ENCODE measurements at places on chromosomes 1 and 21.

DNA sequence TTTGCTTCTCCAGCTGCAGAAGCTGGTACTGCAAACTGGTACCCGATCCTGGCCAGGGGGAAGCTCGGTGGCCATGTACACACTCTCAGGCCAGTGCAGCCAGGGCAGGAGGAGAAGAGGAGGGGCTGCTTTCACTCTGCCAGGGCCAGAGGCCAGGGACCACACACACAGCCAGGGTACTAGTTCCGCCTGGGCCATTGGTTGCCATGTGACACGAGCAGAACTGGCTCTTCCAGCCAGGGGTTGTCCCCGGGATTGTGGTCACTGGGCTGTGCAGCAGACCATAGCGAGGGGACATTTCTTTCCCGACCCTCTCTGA lies 3.7 kb upstream of the SHISAL2A start:
- no peak for DNase-seq

DNA sequence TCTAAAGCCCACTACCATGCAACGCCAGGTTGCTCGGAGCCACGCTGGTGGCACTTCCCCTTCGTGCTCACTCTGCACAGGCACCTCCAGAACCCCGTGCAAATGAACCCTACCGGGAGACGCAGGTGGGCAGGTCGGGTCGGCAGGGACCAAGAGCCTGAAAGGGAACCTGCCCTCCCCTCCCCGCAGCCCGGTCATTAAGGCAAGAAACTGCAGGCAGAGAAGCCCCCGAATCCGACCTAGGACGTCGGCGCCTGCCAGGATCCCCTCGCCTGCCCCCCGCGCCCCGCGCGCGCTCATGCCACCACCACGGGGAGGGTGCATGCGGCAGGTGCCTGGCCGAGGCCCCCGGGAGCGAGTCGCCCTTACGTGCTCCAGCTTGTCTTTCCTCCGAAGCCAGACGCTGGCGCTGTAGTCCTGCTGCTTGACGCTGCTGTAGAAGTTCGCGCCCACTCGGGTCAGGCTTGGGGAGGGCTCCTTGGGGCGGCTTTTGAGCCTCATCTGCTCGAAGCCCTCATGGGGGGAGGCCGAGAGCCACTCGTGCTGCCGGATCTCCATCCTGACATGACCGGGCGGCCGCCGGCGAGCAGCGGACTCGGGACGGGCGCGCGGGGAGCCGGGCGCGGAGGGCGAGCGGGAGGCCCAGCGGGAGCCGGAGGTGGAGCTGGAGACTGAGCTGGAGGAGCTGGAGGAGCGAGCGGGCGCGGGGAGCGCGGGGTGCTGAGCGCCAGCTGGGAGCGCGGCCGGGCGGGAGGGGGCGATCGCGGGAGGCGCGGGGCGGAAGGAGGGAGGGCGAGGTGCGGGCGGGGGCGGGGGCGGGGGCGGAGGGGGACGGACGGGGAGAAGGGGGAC lies 552 bp downstream of the PLD5 start:
- peak; percentile 26 for DNase-seq

DNA sequence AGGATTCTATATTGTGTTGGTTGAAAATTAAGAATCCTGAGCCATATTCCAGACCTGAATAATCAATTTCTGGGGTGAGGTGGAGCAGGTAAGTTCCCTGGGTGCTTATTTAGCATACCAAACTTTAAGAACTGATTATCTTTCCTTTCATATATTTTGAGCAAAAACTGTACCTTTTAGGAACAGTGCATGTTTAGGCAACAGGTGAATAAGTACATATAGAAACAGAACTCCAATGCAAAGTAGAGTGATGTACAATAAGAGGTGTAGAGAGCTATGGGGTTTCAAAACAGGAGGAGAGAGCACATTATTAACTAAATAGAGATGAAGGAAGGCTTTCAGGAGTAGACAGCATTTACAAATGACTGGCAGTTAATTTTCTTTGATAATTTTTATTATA lies 28.7 kb downstream of the TMED5 start:
- DNase-seq: no peak

DNA sequence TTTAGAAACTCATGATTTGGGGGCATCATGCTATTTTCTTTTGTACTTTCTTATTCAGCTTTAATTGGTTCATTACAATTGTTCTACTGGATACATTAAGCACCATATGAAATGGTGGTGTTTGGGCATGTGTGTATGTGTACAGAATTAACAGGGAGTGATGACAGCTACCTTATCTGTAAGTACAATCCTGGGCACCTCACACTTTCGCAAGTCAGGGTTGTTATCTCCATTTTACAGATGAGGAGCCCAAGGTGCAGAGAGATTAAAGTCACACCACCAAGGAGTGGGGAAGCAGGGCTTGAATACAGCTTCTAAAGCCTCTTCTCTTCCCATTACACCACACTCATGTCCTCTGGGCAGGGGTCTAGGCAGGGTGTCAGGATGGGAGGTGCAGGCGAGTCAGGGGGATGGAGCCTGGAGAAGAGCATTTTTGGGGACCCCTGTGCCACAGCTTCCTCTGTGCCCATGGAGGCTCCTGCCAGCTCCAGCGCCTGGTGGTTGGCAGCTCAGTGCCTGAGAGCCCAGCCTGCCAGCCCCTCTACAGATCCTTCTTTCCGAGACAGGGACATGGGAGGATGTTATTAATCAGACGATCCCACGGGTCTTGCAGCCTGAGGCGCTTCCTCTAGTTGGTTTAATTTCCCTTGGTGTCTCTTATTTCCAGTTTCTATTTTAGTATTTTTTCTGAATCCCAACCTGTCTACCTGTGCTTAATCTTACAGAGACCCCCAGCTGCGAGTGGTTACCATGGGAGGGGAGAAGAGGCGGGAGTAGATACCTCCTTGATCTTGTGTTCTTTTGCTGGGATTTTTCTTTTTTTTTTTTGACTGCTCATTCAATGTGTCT lies 126.2 kb upstream of the CD34 start:
- no peak for DNase-seq

DNA sequence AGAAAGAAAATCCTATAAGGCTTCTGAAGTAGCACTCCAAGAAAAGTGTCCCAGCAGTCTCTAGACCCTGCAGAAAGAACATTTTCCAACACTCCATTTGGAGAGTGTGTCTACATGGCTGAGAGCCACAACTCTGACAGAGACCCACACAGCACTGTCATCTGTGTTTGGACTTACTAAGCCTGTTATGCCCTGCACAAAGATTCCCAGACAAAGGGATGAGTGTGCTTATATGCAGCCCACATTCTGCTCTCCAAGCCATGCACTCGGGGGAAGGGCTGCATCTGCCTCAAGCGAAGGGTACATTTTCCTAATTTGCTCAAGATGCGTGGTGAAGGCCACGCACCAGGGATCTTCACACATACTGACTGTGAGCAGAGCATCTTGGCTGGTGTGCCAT lies 24.4 kb upstream of the SLAMF6 start:
- no peak for DNase-seq

- DNase-seq: no peak
Observed at GRCh38 chr1:208145167-208145566, 99.0 kb downstream of the PLXNA2 start.

- DNase-seq: peak; percentile 79
Observed at GRCh38 chr1:154353460-154353904, 28.2 kb downstream of the ATP8B2 start.

DNA sequence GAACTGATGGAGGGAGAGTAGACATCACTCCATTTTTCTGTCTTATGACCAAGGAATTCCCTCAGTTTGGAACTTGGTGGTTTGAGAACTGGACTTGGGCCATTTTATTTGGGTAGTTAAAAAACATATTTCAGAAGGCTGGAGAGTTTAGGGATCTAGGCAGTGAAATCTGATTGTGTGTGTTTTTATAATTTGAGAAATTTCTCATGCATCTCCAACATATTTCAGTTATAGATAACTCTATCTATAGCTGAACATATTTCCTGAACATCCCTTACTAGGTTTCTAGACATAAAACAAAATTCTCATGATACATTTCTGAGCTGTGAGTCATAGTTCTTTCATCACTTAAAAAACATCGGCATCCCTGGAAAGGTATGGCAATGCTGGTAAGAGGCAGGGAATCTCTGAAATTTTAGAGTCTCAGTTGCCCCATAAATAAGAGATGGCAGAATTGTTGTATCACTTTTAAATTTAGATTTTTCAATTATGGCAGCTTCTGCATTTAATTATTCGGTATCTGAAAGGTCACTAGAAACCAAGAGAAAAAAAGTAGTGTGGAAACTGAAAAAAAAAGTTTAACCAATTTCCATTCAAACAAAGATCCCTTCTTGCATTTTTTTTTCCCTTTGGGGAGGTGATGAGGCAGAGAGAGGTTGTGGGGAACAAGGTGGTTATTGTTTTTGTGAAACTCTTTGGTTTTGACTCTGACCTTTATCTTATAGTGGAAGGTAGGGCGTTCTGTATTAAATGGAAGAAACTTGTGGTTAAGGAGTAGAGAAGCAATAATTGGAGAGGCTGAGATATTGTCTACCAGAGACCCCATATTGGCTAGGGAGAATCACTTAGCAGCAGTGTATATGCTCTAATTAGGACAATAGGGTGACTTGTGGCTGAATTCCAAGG lies 102.9 kb downstream of the FASLG start:
- DNase-seq: peak; percentile 42
